Esophagus squamous epithelium (tissue), 5 donors: ENCODE measurements at places on chromosomes 6 and 20.

- DNase-seq, result no peak
These were observed 14.0 kb downstream of the EPB41L2 start for GRCh38 chr6:131048933-131049515.

DNA sequence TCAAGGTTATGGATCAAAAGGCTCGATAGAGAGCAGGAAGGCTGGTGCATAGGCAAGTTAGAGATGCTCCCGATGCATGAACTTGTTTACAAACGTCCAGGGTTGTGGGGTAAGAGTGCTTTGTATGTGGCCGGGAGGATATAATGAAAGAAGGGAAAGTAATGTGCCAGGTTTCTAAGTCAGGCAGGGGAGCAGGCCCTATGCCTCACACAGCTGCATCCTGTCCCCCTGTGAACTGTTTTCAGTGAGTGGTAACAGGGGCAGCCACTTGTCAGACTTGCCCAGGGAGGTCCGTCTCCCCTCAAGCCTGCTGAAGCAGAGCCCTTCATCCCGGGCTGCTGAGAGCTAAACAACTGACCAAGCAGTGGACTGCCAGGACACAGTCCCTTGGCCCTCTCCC, 19.4 kb downstream of the KCNK5 start:
- no peak for DNase-seq

DNA sequence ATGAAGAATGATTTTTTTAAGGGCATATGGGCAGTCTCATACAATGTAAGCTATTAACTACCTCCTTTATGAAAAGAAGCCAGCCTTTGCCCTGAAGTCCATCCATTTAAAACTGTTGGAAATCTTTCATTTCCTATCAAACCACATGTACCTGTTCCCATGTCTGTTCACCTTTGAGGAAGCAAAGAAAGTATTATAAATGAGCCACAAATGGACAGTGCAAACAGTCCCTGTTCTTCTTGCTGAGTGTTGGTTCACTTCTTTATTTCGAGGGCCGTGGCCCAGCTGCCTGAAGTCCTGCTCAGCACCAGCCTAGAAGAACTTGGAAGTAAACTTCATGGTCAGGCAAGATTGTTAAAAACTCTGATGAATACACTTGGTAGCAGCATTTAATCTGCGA, 112.4 kb downstream of the TMEM242 start:
- DNase-seq, result no peak

DNA sequence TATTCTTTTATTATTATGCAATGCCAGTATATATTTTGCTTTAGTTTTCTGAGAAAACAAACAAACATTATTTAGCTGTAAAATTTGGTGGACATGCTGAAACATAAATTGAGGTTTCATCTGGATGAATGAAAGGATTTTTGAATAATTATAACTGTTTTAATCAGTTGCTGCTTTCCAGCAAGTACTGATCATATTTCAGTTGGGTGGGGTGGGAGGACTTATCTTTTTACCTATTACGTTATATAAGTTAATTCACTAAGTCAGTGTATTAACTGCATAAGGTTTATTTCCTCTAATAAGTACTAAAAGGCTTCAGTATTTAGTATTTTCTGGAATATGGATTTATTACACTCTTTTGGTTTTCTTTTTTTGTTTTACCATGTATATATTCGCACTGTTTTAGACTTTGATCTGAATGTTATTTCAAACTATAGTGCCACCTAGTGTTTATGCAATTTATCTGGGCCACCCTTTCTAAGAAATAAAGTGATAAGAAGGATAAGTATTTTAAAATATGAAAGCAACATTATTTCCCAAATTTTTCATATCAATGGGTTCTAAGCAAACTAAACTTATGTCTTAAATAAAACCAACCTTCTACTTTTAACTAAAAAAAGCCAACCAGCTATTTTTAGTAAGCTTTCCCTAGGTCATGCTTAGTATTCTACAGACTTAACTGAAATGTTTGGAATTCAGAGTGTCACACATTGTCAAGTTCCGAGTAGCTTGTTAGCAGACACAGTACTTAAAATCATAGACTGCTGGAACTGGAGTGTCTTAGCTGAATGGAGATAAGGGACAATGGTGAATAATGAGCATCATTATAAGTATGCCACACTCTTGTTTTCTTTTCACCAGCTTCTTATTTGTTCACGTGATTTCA, 105.4 kb upstream of the MCHR2 start:
- no peak for DNase-seq

GRCh38 chr6:33272275-33273128, 627 bp downstream of the RPS18 start:
- DNase-seq, result no peak

DNA sequence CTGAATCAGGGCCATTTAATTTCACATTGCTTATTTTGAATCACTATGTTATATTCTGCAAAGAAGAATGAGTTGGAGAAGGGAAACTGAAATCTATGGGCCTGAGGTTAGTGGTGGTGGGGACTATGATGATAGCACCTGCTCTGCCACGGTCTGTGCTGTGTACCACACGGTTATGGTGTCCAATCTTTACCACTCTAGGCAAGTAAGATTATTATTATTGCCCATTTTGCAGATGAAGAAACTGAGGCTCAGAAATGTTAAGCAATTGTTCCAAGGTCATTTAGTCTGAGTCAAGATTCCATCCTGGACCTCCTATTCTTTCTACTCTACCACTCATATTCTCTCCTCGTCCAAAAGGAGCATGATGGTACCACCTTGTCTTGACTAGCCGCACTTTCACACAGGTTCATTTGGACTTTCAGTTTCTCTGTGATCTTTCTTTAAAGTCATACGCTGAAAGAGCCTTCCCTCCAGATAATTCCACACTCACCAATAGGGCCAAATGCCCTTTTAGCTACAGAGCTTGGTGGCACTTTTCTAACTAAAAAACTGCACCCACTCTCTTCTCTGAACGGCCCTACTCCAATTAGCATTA, 56.2 kb downstream of the GFOD1 start:
- no peak for DNase-seq
